ENCODE measurements at places on chromosomes 16 and 17.

- DNase-seq = no peak
Measured at GRCh38 chr17:17835415-17836249, 1.2 kb downstream of the SREBF1 start.

- DNase-seq = no peak
Measured at GRCh38 chr17:36942631-36943125, 5.4 kb downstream of the LHX1 start.

DNA sequence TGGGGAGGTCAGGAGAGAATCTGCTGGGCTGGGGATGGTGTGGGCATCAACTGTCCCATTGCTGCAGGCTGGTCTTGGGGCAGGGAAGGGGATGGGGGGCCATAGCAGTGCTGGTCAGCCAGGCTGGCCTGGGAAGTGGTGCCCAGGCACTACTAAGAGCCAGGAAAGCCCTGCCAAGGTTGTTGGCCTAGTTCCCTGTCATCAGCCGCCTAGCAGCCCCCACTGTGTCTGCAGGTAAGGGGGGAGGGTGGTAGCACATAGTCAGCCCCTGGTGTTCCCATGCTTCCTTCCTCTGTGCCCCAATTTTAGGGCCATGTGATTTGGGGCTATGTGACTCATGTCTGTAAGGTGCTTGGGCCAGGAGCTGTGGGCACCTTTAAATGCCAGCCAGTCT, 17.8 kb downstream of the GJD3 start:
- DNase-seq = no peak

DNA sequence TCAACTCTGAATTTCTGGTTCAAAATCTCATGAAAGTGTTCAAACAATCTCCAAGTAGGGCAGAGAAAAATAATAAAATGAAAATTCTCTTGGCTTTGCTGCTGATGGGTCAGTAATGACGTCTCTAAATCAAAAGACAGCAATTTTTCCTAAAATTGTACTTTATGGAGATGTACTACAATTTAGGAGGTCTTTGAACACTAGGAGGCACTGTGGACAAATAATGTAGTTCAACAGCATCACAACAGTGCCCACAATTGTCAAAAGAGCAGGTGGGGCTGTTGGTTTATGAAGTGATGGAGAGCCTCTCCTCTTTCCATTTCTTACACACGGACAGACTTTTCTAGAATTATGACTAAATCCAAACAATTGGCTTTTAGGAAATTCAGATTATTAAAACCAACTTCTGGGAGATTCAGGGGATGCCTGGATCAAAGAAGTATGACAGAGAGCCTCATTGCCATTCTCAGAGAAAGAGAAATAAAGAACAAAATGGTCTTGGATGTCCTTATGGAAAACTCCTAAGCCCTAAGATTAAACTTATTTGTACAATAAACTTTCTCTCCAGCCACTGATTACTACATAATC, 23.8 kb downstream of the EZH1 start:
- no peak for DNase-seq

DNA sequence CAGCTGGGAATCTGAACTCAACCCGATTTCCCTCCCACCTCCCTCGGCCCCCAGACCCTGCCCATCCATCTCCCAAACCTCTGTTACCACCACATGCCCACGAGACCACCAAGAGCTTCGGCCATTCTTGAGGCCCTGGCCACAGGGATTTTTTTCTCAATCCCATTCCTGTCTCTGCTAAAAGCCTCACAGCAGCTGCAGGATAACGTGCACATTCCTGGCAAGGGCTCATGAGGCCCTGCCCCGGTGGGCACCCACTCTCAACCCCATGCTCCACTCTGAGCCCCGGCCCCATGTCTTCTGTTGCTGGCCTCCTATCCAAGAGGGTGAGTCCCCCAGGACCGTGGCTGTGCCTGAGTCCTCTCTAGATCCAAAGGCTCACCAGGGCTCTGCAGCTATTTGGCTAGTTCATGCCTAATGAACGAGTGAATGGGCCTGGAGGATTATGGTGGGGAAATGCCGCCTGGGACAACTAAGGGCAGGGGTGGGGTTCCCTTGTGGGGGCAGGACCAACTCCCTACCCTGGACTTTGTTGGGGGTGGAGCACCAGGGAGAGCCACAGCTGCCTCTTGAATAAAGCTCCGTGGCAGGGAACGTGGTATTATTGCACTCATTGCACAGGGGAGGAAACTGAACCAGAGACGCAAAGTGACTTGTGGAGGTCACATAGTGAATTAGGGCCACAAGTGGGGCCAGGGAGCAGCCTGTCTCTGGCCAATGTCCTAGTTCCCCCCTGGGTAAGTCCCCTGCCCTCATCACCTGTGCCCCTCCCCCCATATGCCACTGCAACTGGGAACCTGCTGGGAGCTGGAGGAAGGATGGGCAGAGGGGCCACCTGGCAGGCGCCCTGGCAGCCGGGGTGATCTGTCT, 113.8 kb upstream of the SMURF2 start:
- no peak for DNase-seq

DNA sequence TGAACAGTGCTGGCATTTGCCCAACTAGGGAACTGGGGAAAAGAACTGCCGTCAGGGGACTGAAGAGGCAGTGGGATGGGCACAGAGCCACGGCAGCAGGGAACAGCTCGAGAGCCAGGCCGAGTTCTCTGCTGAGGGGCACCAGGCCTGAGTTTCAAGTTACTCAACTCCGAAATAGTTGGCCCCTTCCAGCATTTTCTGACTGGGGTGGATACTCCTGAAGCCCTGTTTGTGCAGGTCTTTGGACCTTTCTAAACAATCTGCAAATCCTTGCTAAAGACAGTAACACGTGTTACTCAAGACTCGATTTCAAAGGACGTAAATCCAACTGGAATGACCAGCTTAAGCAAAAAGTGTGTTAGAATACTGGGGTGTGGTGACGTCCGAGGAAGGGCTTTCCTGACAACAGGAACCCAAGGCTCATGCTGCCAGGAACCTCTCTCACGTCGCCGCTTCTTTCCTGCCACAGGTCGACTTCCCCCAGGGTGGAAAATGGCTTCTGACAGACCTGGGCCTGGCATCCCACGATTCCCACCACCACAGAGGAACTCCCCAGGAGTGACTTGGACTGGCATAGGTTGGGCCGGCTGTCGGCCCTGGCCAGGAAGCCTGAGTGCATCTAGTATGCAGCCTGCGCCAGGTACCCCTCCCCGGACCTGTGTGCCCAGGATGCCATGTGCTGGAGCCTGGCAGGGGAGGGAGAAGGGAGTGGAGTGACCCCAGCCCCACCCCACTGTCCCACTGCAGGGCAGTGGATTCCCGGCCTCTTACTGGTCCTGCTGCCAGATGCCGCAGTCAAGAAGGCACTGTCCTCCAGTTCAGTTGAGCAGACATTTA, 71.9 kb downstream of the N4BP1 start:
- no peak for DNase-seq

DNA sequence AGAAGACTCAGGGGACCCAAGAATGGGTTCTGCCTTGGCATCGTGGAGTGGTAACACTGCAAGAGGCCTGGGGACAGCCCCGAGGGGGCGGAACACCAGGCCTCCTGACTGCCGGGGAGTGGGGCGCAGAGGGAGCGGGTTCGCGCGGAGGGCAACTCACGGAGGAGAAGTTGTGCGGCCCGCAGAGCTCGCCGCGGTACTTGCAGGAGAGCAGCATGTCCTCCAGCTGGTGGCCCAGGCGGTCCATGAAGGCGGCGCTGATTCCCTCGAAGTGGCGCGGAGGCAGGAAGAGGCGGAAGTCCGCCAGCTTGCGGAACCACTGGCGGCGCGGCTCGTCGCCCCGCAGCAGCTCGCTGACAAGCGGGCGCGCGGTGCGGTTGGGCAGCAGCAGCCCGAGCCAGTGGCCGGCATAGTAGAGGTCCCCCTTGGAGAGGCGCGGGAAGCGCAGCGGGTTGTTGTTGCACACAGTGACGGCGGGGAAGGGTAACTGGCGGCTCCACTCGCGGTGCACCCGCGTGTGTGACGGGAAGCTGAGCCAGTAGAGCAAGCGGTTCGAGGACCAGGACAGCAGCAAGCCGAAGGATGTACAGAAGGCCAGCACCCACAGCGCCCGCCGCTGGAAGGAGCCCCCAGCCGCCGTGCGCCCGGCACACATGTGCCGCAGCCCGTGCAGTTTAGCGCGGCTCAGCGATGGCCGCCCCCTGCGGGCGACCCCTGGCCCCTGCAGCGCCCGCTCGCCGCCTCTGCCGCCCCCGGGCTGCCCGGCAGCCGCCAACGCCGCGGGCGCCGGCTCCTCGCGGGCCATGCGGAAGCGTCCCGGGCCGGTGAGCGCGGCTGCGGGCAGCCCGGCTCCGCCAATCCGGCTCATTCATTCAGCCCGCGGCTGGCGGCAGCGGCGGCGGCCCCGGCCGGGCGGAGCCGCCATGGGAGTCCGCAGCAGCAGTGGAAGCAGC, 1.6 kb downstream of the ASIC2 start:
- no peak for DNase-seq

DNA sequence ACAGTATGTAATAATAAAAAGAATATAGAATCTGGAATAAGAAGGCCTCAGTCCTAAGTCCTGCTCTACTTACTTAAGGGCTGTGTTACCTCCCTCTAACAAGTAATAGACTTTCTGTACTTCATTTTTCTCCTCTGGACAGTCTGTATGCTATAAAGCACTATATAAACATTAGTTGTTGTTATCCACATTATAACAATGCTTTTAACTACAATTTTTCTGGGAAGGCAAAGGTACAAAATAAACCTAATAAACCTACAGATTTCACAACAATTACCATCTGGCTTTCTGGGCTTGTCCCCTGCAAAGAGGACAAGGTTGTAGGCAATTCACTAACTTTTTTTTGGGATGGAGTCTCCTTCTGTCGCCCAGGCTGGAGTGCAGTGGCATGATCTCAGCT, 32.7 kb downstream of the RFFL start:
- DNase-seq = no peak

DNA sequence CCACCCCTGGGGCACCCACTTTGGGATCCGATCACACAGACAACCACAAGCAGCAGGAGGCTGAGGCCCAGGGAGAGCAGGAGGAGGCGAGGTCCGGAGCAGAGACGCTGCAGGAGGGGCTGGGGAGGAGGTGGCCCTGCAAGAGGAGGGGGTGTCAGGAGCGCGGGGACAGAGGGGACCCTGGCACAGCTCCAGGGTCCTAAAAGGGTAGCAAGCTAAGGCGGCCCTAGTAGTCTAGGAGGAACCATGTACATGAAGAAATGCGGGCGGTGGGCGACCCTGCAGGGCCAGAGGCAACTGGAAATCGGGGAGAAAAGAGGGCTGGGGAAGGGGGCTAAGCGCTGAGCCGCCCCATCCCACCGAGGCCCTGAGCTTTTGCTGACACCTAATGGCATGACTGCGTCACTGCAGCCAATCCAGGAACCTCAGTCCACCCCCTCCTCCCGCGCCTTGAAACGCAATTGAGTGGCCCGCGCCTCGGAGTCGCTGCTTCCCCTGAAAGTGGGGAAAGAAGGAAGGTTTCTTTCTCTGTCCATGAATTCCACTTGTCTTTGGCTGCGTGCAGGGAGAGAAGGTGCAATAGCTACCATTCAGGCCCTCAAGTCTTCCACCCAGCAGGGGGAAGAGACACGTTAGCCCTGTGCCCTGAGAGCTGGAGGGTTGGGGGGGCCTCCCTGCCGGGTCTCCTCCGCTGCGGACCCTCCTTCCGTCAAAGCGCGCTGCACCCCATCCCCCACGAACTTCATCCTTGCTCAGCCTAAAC, 1.8 kb downstream of the ASGR1 start:
- DNase-seq = peak; percentile 24

- DNase-seq = no peak
Measured at GRCh38 chr16:62201911-62202310, 165.7 kb upstream of the CDH8 start.

DNA sequence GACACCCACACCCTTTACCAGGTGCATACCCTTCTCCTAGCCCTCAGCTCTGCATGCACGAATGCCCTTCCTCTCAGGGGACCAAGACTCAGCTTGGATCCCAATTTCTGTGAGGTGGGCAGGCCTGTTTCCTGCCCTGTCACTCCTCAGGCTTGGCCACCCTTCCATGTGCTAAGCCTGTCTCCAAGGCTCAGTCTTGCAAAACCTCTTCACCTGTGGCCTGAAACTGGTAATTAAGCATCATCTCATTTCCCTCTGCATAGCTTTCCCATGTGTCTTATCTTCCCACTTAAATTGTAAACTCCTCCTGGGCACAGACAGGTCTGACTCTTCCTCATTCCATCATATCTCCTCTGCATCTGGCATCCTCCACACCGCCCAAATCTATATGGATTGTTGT, 31.0 kb upstream of the SMPD3 start:
- DNase-seq = no peak

- DNase-seq = no peak
Measured at GRCh38 chr16:84391151-84392030, 23.1 kb downstream of the ATP2C2 start.

DNA sequence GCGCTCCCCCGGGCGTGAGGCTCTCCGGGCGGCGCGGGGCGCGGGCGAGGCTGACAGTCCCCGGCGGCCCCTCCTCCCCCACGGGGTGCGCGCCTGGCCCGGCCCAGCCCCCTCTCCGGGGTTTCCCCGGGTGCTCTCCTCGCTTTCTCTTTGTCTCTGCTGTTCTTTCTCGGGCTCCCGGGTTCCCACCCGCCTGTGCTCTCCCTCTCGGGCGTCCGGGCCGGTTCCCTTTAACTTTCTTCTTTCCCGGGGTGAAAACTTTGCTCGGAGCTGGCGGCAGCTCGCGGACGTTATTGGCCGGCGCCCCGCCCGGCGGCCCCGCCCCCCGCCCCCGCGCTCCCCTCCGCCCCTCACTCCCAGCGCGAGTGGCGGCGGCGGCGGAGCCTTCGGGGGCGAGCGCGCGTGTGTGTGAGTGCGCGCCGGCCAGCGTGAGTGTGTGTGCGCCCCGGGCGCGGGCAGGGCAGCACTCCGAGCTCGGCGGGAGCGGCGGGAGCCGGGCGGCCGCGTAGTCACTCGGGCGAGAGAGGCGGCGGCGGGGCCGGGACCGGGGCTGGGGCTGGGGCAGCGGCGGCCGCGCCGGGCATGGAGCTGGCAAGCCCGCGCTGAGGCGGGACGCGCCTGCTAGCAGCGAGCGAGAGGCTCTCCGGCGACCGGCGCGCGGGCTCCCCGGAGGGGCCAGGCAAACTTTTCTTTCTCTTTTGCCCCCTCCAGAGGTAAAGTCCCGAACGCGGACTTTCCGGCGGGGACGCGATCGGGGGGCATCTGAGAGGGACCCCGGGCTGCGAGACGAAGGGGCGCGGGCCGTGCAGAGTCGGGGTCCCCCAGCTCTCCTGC, at the start of gene NTN1:
TSS of gene NTN1 (plus strand) at position 353 of the 834 bp plus-strand sequence. CDS start 864 bp downstream, outside the sequence.
- no peak for DNase-seq

DNA sequence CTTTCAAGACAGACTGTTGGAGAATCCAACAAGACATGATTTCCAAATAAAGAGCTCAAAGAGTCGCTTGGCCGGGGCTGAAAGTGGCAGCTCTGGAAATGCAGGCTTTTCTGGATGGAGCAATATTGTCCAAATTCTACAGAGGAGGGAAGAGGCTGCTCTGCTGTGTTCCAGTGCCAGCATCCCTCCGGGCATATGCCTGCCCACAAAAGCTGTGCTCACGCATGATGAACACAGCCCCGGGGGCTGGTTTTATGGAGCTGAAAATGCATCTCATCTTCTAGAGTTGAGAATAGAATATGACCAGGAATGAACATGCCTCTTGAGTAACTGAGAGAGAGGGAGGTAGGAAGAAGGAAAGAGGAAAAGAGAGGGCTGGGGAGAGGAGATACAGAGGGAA, 74.7 kb upstream of the TOX3 start:
- DNase-seq = no peak
